ENCODE measurements at places on chromosomes 12 and 14.

DNA sequence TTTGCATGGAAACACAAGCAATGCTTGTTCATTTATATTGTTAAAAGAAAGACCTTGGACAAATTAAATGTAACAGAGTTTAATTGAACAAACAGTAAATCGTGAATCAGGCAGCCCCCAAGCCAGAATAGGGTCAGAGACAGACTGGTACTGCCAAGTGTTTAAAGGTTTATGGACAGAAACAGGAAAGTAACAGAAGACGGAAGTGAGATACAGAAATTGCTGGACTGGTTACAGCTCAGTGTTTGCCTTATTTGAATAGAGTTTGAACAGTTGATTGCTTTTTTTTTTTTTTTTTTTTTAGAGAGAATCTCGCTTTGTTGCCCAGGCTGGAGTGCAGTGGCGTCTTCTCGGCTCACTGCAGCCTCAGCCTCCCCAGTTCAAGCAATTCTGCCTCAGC, 50.3 kb downstream of the DAO start:
- no peak for DNase-seq

DNA sequence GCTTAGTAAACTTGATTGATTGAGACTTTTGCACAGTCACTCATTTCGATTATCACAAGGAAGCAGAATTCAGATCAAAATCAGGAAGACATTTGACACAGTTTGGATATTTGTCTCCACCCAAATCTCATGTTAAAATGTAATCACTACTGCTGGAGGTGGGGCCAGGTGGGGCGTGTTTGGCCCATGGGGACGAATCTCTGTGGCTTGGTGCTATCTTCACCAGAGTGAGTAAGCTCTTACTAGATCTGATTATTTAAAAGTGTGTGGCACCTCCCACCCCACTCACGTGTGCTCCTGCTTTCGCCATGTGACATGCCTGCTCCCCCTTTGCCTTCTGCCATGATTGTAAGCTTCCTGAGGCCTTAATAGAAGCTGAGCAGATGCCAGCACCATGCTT, 291.4 kb downstream of the PCNX1 start:
- no peak for DNase-seq

DNA sequence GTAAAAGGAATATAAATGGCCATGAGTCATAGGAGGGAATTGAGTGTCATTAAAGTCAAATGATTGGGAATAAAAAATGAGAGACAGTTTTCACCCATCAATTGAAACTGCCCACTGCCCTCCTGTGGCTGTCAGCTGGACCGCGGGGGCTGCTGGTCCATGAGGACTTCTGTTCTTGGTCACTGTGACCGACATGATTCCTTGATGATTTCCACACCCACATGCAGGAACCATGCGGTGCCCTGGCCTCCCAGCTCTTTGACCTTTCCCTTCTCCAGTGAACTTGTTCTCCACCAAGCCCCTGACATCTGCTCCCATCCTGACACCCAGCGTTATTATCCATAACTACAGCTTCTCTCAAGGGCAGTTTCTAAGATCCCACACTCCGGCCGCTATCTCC, 48.4 kb downstream of the C12orf75 start:
- no peak for DNase-seq

GRCh38 chr12:25189656-25190055, 5.3 kb downstream of the DNAI7 start:
- no peak for DNase-seq

DNA sequence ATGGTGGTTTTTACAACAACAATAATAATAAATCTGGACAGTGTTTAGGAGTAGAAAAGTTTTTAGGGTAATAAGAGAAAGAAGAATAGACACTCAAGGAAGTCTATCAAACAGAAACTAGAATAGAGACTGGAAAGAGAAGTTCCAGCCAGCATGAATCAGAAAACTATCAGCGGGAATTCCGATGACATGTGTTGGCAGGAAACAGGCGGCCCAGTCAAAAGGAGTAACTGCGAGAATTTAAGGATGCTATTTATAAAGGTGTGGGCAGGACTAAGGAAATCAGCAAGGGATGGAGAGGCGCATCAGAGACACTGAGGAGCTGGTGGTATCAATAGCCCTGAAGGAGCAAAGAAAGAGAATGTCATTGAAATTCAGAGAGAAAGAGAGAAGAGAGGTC, 89.9 kb downstream of the TBX5 start:
- no peak for DNase-seq

Measured in NCI-H774 (cell line).